ENCODE measurements at places on chromosomes 5 and 9.

- DNase-seq = no peak
Measured at GRCh38 chr9:92206488-92206887, 87.0 kb downstream of the IARS1 start.

DNA sequence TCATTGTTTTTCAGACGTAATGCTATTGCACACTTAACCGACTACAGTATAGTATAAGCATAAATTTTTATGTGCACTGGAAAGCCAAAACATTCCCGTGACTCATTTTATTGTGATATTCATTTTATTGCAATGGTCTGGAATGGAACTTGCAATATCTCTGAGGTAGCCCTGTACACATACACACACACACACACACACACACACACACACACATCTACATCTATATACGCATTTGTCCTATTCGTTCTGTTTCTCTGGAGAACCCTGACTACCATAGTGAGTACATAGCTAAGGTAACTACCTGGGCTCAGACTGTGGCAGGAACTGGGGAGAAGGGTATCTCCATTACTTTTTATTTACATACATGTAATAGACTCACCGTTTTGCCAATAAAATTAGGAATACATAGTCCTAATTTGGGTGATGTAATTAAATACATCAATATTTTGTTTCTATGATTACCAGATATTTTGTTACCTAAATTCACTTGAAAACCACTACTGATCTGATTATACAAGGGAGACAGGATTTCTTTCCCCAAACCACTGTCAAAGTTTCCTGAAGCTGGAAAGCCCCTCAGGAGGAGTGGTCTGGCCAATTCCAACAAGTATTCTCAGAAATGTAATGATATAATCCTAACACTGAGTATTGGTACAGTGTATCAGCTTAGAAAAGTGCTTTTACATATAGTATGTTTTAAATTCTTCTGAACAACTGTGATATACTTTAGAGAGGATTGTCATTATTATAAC, 74.0 kb upstream of the PLPP1 start:
- DNase-seq = no peak

DNA sequence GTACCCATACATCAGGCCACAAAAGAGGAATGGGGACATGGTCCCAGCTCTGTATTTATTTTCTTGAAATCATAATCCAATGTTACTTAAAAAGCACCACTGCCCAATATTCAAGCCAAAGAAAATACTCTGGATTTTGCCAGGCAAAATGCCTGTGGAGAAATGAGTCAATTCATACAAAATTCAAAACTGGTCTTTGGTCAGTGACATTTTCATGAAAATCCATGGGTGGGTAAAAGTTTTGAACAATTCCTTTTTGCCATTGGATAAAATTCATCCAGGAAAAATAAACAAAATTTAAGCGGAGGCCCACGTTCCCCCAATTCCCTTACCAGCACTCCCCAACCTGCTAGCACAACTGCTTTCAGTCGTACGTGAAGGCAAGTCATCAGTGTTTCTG, 186.2 kb downstream of the GLIS3 start:
- no peak for DNase-seq

GRCh38 chr5:72355706-72356299, 35.6 kb downstream of the PTCD2 start:
- no peak for DNase-seq

DNA sequence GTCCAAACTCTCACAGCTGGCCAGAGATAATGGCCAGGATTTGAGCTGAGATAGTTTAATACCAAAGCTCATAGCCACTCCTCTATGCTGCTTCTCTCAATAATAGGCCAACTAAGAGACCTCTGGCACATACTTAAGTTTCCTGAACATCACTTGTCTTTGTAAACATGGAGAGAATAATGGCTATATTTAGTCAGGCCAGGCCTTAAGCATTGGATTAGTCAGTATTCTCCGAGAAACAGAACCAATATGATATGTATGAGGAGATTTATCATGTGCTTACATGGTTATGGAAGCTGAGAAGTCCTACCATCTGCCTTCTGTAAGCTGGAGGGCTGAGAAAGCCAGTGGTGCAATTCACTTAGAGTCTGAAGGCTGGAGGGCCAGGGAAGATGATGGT, 45.4 kb downstream of the CFAP95 start:
- no peak for DNase-seq

DNA sequence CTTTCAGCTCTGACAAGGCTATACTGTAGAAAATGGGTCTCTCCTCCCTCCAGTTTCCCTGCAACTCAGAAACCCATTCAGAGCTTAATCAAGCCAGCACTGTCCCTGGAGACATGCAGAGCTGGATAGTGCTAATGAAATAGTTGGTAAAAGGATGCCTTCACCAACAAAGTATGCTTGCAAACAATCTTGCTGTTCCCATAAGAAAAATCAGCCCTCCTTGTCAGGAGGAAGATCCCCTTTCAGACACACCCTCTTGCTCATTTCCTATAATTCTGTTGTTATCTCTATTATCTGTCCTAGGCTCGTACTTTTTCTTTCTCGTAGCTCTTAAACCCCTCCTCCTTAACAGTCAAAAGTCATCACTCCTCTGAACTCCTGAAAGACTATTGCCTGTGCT, 9.9 kb upstream of the OSMR start:
- DNase-seq = no peak

- no peak for DNase-seq
Measured at GRCh38 chr5:158679221-158679641, 420.5 kb downstream of the EBF1 start.

DNA sequence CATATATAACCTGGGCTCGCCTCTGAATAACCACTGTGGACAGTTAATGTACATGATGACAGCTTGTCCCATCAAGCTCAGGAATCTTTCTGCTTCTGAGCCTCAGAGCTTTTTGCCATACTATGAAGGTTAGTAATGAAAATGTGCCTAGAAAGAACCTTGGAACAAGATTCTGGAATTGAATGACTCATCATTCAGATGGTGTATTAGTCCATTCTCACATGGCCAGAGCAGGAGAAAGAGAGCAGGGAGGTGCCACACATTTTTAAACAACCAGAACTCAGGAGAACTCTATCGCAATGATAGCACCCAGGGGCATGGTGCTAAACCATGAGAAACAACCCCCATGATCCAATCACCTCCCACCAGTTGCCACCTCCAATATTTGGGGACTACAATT, 542.1 kb downstream of the PRR16 start:
- no peak for DNase-seq

GRCh38 chr5:52648726-52649125, 139.0 kb upstream of the ITGA1 start:
- DNase-seq = no peak

DNA sequence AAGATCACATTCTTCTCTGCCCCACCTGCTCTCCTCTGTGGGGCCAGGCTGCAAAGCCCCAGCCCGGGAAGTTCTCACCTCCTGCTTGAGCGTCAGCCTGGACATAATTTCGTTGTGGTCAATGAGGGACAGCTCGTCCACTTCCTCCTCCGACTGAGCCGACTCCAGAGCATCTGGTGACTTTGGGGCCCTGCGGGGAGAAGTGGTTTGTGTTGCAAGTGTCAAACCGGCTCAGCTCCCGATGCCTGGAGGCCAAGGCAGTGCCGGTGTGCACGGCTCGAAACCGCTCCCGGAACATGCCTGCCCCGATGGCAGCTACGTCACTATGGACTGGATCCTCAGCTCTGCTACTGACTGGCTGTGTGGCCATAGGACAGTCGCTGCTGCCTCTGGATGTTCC, 52.8 kb downstream of the PRRT1B start:
- no peak for DNase-seq

DNA sequence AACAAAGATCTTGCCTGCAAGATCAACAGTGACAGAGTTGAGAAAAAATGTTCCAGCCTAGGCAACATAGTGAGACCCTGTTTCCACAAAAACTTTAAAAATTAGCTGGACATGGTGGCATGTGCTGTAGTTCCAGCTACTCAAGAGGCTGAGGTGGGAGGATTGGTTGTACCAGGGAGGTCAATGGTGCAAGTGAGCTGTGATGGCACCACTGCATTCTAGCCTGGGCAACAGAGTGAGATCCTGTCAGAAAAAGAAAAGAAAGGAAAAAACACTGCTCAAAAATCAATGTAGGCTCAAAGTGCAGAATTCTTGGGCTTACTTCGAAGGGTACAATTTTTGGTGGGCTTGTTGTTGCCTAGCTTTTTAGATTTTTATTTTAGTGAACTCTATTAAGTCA, 145.4 kb downstream of the PLPPR1 start:
- no peak for DNase-seq

- DNase-seq = no peak
Measured at GRCh38 chr9:312596-313320, 98.1 kb downstream of the DOCK8 start.

DNA sequence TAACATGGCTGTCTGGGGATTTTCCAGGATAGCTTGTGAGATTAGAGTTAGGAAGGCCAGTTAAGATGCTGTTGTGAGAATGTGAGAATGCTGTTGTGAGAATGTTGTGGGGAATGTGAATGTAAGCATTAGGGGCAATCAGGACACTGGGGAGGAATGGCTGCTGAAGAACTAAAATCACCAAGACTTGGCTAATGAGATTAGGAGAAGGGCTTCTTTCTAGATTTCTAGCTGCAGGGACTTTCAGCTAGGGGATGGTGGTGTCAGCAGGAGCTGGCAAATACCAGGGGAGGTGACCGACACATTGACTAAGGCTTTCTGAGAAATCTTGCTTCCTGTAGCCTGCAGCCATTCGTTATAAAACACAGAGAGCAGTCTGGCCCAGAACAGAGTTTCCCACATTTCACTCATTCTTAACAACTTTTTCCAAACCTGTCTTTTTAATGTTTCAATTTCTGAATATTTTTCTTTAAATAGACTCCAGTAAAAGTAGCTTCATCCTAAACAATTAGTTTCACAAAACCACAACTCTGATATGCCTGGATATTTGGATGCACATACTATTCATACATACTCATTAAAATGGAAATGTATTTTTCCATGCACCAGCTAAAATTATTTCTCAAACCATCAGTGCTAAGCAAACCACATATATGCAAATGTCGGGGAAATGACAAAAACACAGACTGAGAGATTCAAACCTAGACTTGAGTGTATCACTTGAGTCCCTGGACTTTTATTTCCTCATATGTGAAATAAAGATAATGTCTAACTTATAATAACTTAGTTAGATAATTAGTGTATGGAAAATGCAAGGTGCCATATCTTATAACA, 89.3 kb upstream of the TNC start:
- DNase-seq = peak; percentile 18

DNA sequence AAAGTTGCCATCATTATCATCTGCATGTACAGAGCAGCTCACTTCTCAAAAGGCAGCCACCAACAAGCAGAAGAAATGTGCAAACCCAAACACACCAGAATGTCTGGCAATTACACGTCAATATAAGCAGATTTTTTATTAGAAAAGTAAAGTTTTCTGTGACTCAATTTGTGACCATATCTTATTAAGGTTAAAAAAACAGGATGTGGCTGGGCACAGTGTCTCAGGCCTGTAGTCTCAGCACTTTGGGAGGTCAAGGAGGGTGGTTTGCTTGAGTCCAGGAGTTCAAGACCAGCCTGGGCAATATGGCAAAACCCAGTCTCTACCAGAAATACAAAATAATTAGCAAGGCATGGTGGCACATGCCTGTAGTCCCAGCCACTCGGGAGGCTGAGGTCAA, 176.7 kb downstream of the FANCC start:
- DNase-seq = no peak

GRCh38 chr9:107504585-107505455, 15.3 kb upstream of the KLF4 start:
- DNase-seq = no peak

- no peak for DNase-seq
Measured at GRCh38 chr5:113296676-113297075, 138.1 kb downstream of the TSSK1B start.

- no peak for DNase-seq
Measured at GRCh38 chr5:181182651-181183050, 22.3 kb downstream of the TRIM7 start.

- DNase-seq = no peak
Measured at GRCh38 chr5:63456279-63456678, 506.0 kb downstream of the HTR1A start.

DNA sequence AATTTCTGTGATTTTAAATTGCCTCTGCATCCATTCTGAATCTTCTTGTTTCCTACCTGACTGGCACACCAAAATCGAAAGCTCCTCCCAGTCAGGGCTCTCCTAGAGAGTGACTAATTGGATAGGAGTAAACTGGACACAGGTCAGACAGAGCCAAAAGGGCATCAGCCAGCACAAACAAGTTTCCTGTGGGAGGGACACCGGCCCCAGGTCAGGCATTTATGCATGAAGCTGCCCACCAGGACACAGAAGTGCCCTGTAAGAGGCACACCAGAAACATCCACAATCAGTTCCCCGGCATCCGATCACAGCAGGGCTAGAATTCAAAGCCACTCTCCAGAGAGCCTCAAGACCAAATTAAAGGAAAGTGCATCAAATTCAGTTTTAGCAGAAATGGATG, 78.4 kb downstream of the SFXN1 start:
- no peak for DNase-seq

GRCh38 chr9:111431684-111432083, 52.5 kb downstream of the ECPAS start:
- DNase-seq = no peak

DNA sequence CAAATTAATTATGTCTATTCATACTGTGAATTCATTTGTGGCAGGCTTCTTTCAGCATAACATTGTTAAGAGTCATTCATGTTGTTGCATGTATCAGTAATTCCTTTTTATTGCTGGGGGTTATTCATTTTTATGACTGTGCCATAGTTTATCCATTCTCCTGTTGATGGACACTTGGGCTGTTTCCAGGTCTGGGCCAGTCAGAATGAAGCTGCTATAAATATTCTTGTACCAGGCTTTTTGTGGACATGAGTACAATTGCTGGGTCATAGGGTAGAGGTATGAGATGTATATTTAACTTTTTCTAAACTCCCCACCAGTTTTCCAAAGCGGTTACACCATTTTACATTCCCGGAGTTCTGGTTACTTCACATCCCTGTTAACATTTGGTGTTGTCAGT, 13.6 kb downstream of the PRPF4 start:
- no peak for DNase-seq

- DNase-seq = no peak
Measured at GRCh38 chr5:83375049-83375745, 96.3 kb upstream of the VCAN start.

DNA sequence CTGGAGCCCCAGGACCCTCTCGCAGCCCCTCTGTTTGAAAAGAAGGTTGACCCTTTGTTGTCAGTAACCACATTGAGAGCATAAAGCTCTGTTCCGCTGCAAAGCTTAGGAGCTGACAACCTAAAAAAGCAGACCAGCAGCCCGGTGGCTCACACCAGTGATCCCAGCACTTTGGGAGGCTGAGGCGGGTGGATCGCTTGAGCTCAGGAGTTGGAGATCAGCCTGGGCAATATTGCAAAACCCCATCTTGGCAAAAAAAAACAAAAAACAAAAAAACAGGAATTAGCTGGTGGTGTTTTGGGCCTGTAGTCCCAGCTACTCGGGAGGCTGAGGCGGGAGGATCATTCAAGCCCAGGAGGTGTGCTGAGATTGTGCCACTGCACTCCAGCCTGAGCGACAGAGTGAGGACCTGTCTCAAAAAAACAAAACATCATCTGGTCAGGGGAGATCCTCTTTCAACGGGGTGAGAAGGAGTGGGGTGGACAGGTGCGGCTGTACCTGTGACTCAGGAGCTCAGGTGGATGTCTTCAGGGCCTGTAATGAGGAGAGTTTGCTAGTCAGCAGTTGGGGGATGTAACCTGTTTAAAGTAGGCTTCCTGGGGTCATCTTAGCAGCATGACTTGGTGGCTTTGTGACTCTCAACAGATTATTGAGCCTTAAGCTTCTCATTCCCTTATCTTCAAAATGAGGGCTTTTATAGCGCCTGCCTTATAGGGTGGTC, 694 bp upstream of the REEP2 start:
- no peak for DNase-seq

All from activated CD4-positive, alpha-beta T cell treated with anti-CD3 and anti-CD28 coated beads for 48 hours (primary cell).